ENCODE measurements at places on chromosomes 2 and 18.

- no peak for DNase-seq
These were observed 49.4 kb downstream of the PAX3 start for GRCh38 chr2:222249444-222249843.

- DNase-seq = peak; percentile 49
These were observed 6.6 kb upstream of the ASAP2 start for GRCh38 chr2:9199716-9200632.

DNA sequence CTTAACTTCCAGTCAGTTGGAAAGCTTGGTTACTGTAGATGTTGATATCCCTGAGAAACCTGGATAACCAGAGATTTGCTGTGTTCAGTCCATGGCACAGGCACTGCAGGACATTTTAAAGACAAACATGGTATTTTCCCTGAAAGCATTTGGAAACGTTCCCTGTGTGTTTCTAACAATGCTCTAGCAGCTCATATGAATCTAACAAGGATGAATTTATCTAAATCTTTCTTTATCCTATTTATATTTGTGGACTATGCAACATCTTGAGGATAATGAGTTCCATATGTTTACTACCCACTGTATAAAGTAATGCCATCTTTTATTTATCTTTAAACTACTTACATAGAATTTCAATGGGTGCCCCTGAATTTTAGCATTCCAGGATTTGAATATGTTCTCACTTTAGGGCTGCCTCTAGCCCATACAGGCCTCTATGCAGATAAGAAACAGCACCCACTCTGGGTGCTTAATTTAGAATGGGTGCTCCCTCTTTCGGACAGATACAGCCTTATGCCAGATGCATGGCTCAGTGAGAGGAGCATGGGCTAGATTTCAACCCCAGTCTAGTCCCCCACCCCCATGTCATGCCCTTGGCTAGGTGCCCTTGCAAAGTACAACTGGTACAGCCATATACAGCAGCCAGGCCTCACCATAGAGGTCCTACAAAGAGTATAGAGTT, 50.6 kb upstream of the NEMP2 start:
- no peak for DNase-seq

DNA sequence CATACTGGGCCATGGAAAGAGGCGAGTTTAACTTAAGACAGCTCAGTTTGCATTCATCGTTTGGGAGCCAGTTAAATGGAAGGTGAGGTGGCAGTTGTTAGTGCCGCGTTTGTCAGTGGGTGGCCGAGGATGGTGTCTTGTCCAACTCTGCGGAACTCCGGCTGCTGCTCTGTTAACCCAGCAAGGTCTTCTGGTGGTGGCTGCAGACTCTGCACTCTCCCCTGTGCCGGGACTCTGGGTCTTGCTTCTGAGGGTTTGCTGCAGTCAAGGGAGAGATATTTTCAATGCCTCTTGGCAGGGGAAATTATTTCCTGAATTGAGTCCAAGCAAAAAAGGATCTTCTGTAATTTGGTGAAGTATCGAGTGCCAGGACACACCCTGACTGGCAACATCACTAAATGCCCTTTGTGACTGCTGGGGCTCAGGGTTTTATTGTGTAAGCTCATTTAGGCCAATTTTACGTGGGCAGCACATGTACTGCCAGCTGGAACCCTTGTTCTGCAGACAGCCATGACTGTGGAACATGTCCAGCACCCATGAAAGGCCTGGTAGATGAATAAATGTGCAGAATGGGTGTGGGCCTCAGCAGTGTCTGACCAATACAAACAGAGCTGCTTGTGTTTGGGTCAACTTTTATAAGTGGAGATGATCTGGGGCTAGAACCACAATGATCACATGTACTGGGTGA, 58.1 kb downstream of the IL1R2 start:
- DNase-seq = no peak

DNA sequence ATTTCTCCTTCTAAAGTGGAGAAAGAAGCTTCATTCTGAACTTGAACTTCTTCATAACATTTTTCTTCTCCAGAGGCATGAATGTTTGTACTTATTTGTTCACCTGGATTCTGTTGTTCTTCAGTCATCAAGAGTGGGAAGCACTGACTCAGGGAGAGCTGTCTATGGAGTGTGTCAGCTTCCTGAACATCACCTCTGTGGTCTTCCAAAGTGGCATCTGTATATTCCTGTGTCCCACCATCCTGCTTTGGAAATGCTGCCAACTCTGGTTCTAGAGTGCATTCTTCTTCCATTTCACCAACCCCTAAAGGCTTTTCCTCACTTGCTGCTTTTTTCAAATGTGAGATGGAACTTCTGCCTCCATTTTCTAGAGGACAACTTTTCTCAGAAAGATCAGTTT, 59.5 kb downstream of the TTN start:
- peak; percentile 80 for DNase-seq

DNA sequence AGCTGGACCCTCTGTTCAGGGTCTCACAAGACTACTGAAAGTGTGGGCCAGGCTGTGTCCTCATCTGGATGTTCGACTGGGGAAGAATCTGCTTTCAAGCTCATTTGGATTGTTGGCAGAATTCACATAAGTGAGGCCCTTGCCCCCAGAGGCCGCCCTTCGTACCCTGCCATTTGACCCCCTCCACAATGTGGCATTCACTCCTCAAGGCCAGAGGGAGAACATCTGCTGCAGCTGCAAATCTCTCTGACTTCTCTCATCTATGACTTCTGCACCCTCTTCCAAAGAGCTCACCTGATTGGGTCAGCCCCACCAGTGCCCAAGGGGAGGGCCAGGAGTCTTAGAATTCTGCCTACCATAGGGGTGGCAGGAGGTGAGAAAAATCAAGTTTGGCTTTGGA, 3.9 kb upstream of the CNDP2 start:
- DNase-seq = no peak

DNA sequence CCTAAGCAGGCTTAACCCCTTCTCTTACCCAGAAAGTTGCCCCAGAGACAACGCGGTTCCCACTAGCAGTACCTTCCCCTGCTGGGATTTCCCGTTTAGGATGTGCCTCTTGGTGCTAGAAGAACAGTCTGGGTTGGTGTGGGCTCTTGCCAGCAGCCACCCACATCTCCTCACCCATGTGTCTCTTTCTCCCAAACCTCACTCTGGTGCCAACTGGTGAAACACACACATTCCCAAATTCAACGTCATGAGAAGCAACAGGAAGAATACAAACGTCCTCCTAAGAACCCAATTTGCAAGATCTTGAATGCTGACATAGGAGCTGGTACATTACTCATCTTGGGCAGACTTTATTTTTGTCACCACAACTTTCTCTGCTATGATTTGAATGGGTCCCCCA, 36.2 kb downstream of the DIPK1C start:
- no peak for DNase-seq

DNA sequence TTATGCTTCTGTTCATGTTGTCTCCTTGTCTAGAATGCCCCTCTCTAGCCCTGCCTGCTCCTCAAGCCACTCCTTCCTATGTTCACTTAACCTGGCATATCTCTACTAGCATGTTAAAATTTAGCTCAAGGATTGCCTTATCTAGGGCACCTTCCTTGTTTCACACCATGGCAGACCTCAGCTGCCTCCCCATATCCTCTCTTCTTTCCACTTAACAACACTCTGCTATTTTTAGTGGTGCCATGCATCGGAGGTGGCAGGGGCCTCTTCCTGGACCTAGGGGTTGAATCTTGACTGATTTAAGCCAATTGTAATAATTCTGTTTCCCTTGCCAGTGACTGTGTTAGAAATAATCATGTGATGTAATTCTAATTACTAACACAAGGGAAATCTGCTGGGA, 36.9 kb upstream of the FAM98A start:
- DNase-seq = no peak

DNA sequence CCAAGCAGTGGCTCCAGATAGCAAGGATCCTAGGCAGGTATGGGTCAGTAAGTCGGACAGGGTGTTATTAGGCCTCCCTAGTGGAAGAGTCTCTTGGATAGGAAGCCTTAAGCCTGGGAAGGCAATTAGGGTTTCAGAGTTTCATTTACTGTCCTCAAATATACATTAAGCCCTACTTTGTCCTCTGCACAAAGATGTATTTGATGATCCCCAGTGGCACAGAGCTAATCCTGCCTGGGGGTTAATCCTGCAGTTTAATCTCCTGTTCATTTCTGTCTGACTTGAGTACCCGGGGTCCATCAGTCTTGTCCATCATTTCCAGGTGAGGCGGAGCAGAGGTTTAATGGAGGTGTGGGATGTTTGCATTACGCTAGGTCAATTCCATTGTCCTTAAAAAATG, 62.0 kb downstream of the MTCL1 start:
- no peak for DNase-seq

GRCh38 chr2:215579809-215580208, 143.9 kb upstream of the FN1 start:
- DNase-seq = peak; percentile 74

DNA sequence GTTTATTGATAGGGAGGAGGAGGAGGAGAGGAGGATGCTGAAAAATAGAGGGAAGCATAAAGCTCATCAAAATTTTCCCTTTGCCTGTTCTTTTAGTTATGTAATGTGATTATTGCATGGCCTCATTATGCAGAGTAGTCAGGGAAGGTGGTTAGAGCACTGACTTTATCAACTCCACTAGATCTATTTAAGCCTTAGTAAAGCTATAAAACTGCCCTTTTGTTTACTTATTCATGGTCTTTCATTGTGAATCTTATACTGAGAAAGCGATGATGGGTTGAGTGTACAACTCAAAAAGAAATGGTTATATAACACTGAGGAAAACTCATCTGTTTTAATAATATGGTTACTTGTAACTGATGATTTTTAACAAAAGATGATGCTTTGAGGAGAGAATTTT, 81.7 kb downstream of the MAP4K4 start:
- no peak for DNase-seq

DNA sequence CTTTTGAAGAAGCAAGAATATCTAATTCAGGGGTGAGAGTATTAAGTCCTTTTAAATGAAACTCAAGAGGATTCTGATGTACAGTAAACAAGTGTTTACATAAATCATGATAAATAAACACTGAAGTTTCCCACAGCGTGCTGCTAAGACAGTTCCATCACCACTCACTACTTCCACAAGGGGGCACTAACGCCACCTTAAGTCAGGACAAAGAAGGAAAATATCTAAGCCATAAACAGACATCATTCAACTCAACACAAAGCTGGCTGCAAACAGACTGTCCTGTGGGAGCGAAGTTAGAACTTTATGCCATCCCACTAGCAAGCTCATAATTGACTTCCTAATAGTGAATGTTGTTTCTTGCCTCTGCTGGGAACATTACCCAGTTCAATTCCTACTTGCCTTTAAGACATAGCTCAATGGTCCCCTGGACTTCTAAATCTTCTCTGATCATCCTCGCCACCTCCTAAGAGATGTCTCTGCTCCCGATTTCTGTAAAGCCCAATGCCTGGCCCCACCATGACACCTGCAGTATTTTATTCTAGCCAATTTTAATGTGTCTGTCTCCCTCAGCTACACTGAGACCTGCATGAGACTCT, 36.5 kb downstream of the MRPL44 start:
- peak; percentile 82 for DNase-seq

GRCh38 chr2:9753276-9753600, 90.0 kb upstream of the TAF1B start:
- peak; percentile 96 for DNase-seq

GRCh38 chr2:29360016-29360784, 245.0 kb downstream of the CLIP4 start:
- no peak for DNase-seq

- peak; percentile 8 for DNase-seq
These were observed 143.4 kb upstream of the CYP26B1 start for GRCh38 chr2:72291059-72291458.

DNA sequence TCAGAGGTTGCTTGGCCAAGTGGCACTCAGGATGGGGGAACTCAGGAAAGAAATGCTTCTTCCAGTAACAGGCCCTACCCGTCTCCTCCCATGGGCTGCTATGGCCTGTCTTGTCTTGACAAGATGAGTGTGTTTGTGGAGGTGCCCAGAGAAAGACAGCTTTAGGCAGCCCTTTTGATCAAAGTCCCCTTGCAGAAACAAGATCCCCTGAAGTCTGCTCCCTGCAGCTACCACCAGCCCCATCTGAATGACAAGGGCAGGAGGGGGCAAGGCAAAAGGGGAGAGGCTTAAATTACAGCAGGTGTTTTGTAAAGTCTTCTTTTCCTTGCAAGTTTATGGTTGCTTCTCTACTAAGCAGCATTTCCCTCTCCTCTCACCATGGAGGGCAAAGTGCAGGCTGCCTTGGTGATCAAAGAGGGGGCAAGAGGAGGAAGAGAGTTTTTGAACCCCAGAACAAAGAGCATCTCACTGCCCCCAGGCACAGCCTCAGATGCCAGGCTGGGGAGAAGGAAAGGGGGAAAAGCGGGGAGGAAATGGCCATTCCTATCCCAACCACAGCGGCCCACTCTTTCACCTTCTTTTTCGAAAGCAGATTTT, 6.7 kb downstream of the EVA1A start:
- no peak for DNase-seq

DNA sequence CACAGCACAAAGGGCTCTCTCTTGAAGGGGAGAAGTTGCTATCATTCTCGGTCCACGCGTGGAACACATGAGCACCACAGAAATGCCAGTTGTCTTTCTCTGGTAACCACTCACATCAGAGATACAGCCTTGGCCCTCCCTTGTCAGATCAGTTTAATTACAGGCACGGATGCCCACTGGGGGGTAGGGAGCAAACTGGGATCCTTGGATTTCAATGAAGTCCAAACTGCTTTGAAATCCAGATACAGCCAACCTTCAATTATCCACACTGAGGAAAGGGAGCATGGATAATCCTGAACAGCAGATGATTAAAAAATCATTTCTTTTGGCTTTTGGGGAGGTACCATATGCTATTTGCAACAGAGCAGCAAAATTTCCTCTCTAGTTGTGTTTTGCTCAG, 63.7 kb upstream of the DAPL1 start:
- no peak for DNase-seq

GRCh38 chr2:209592106-209592505, 168.3 kb downstream of the MAP2 start:
- DNase-seq = no peak

DNA sequence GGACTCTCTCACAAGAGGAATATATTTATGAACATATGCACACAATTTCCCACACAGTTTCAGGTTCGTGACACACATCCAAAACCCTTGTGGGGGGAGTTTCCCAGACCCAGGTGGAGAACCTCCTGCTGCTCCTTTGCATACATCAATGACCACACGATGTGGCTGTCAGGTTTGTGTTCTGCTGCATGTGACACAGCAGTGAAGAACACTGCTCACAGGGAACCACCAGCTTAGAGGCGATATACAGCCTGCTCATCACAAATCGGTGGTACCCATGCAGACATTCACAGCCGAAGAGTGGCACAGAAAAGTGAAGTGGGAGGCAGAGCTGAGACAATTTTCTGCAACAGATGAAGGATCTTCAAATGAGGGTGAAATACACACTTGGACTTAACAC, 175.6 kb upstream of the ZFP36L2 start:
- no peak for DNase-seq

DNA sequence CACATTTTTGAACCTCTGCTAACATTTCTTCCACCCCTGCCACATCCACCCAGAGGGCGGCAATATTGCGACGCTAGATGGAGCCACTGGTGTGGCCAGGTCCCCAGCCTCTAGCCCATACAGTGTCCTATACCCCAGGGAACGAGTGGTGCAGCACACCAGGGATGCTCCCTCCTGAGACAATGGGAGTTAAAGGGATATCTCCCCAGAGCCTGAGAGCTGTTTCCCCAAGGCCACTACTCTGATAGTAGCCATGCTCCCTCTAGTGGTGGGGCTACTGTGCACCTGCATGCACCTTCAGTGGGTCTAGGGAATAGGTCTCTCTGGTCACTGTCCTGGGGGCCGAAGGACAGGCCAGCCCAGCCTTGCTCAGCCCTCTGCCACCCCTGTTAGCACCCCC, 336.4 kb upstream of the FSHR start:
- peak; percentile 3 for DNase-seq

GRCh38 chr2:73163483-73164367, 38.6 kb upstream of the NOTO start:
- peak; percentile 79 for DNase-seq
